ENCODE measurements at places on chromosomes 11 and 22.

DNA sequence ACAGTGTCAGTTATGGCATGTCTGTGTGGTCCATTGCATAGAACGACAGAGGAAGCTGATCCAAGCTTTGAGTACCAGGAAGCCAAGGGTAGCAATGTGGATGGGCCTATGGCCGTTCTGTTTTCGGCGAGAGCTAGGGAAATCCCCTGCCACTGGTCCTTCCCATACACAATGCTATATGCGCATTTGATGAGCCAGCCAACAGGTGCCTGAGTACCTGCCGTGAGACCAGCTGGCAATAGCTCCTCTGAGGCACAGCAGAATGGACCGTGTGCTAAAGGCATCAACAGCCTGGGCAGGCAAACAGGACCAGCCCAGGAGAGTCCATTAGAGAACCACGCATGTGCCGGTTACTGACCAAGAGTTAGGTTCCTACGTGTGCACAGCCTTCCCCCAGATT lies 753.0 kb downstream of the NTM start:
- DNase-seq, result no peak

DNA sequence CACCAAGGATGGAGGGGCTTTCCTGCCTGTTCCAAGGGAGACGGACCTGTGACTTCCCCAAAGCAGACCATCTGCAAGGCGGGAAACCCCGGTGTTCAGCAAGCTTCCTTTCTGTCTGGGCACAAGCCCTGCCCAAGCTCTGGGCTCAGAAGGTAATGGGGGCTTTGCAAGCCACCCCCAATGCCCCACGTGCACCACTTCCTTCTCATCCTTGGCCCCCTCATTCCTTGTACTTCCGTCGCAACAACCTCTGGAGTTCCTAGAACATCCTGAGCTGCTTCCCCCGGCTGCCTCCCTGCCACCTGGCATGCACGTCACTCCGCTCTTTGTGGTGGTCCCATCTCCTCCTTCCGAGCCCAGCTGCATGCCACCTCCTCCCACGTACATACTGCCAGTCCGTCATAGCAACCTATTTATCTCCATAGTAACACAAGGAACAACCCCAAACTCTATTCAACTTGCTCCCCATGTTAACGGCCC lies 3.9 kb downstream of the MYEOV start:
- no peak for DNase-seq

DNA sequence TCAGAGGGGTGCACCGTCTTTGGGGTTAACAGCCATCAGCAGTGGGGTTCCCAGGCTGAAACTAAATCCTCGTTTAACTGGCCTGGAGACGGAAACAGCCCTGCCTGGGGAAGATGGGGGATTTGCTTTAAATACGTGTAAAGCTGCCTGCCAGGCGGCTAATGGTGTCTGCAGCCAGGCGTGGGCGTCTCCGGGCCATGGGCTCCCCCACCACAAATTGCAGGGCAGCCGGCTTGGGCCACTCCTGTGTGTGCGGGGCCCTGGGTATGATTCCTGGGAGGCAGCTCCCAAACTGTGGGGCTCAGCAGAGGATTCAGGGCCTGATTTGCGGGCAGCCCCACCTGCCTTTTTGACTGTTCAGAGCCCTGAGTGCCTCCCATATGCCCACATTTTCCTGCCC lies 110.5 kb downstream of the KCNQ1 start:
- no peak for DNase-seq

GRCh38 chr22:42281284-42281683 lies 10.8 kb upstream of the TCF20 start:
- no peak for DNase-seq

GRCh38 chr11:121281698-121282097 lies 10.9 kb upstream of the SC5D start:
- DNase-seq, result no peak

- no peak for DNase-seq
Observed at GRCh38 chr22:17243524-17243923, 24.3 kb upstream of the ADA2 start.

DNA sequence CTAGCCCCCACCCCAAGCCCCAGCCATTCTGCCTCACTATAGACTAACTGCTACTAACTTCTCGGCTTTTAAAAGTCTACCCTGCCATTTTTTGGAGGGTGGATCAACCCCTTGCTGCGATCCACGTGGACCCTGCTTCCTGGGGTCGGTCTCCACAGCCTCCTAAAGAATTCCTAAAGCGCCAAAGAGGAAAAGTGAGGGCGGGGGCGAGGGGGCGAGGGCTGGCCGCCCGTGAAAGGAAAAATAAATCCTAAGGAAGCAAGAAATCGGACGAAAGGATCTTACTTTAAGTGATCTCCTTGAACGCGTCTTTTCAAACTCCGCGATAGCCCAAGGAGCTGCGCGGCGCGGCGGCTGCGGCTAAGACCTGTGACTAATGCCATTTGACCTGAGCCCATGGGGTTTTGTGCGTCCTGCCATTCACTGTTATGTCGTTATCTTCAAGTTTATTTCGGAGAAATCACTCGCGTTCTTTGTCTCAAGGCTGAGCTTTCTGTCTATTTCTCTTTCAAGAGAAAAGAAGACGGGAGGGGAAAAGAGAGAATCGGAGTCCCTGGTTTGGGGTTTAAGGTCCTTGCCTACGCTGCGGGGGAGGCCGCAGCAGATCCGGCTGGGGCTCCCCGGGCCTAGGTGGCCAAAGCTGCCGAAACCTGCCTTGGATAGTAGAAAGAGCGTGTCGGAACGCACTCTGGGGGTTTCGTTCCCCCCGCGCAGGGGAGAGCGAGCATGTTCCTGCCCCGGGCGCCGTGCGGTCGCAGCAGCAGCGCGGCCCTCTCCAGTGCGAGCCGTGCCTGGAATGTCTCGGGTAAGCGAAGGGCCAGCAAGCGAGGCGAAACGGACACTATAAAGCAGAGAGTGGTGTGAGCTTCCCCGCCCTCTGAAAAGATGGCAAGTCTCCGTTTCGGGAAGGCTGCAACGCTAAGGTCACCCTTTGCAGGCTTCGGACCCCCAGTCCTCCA lies 2.8 kb upstream of the DBX1 start:
- DNase-seq, result no peak

DNA sequence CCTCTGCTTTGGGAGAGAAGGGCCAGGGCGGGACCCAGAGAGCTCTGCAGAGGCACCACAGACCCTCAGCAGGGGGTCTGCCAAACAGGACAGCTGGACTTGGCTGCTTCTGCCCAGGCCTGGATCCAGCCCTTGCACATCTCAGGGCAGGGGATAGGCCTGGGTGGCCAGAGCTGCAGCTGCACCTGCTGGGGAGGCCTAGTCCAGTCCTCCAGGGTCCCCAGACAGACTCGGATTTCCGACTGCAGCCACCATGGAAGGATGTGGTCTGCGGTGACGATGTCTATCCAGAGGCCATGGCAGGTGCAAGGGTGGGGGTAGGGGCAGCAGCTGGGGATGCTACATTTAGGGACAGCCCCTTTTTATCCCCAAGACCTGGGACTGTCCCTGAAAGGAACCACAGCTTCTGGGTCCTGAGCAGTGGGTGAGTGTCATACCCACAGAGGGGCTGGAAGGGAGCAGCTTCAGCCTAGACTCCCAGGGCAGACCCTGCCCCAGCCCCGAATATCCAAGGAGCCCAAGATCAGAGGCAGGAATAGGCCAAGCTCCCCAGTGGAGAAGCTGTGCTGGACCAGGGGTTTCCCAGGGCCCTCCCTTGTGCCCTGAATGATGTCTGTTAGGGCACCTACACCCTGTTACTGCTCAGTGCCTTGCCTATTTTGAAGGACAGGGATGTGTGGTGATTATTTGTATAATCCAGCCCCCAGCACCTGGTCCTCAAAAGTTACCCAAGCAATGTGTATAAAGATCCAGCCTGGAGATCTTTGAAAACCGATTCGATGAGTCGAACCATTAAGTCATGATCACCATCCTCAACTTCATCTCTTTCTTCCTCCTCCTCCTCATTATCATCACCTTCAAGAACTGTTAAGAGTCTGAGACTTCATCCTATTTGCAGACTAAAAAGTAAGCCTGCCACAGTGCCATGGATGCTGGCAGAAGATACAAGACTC lies 2.5 kb upstream of the IGLL5 start:
- no peak for DNase-seq

GRCh38 chr11:63510360-63511047 lies 4.6 kb downstream of the LGALS12 start:
- peak; percentile 44 for DNase-seq

GRCh38 chr22:19466848-19467752 lies 11.9 kb downstream of the UFD1 start:
- no peak for DNase-seq

- peak; percentile 34 for DNase-seq
Observed at GRCh38 chr11:112289588-112290492, 29.2 kb upstream of the PLET1 start.

DNA sequence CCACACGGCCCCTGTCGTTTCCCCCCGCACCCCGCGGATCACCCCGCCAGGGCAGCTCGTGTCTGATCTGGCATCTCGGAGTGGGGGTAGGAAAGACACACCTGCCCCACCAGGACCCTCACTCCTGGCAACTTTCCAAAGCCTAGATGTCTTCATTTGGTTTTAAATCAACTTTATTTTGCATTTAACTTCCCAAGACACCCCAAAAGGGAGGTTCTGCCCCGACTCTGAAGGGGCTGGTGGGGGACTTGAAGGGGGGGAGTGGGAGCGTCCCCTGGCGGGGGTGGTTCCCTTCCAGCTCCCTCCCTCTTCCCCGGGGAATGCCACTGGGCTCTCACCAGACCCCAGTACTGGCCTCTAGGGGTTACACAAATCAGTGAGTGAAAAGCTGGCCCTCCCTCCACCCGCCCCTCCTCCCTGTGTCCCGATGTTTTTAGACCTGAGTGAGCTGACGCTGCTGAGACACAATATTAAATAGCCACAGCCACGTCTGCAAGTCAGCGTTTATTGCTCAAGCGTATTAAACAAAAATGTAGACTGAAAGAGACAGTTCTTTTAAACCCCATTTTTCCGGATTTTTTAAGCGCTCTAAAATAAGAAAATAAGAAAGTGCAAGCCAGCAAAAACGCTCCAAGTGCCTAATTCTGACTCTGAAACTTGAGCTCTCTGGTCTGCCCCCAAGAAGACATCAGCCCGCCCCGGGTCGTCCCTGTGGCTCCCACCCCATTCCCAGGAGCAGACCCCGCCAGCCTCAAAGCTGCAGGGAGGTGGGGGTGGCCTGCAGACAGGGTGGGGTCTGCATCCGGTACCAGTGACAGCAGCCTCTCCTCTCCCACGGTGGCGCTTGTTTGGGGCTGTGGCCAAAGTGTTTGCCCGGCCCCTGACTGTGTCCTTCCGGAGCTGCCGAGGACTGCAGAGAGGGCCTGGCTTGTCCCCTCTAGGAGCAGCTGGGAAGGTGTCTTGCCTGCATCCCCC lies 1.1 kb upstream of the TTLL8 start:
- no peak for DNase-seq

GRCh38 chr11:8070417-8071115 lies 10.4 kb upstream of the TUB start:
- DNase-seq, result no peak
